MCF 10A (cell line): ENCODE measurements at places on chromosomes 12 and 14. TPM values are rescaled to one million over a fixed set of nuclear protein-coding genes. Genes with fewer than 3 reads are reported as not detected.

GRCh38 chr12:68159681-68160304, at the start of gene IFNG:
Gene IFNG, minus strand, starts transcription at chr12:68159740. Its CDS starts 125 bp downstream, at chr12:68159615.
- no peaks in the 10 kb centered on the region for H3K36me3 ChIP-seq
- no peaks in the 10 kb centered on the region for H3K27me3 ChIP-seq
- no peak within 1 kb of the TSS for H3K4me3 ChIP-seq
- no peak for DNase-seq
- peaks cover 11% of the 10 kb centered on the region for H3K4me1 ChIP-seq

CBLN3 gene
- 2.4 TPM in 2 replicates for total RNA-seq

SYNJ2BP gene
- 12.6 and 20.0 TPM in 2 replicates for total RNA-seq

CD69 gene
- not detected in 2 replicates for total RNA-seq

DNA sequence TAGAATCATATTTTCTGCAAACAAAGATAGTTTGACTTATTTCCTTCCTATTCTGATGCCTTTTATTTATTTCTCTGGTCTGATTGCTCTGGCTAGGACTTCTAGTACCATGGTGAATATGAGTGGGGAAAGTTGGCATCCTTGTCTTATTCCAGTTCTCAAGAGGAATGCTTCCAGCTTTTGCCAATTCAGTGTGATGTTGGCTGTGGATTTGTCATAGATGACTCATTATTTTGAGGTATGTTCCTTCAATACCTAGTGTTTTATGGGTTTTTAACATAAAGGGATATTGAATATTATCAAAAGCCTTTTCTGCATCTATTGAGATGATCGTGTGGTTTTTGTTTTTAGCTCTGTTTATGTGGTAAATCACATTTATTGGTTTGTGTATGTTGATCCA, 139.4 kb upstream of the CNTN1 start:
- no peak overlapping the region for H3K27ac ChIP-seq
- no peaks in the 10 kb centered on the region for H3K36me3 ChIP-seq
- H3K4me1 ChIP-seq: no peaks in the 10 kb centered on the region
- H3K4me3 ChIP-seq: no peak overlapping the region

GRCh38 chr12:110972866-110973265, 52.5 kb upstream of the MYL2 start:
- DNase-seq: no peak
- H3K4me1 ChIP-seq: no peaks in the 10 kb centered on the region
- H3K27ac ChIP-seq: no peak overlapping the region
- no peak overlapping the region for H3K4me3 ChIP-seq
